Activated naive CD4-positive, alpha-beta T cell (primary cell): ENCODE measurements at places on chromosomes 2 and 18.

DNA sequence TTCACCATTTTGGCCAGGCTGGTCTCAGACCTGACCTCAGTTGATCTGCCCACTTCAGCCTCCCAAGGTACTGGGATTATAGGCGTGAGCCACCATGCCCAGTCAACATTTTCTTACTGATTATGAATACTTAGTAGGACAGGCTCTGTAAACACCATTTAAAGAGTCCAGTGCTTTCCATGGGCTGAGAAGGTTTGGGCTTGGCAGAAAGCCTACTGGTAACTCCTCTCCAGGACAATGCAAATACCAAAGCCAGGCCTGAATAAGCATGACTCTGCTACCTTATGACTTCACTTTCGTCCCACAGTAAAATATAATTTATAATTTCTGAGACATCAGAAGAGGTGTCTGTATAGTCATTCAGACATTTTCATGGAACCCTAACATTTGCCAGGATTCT lies 60.2 kb upstream of the FAM117B start:
- no peak for DNase-seq

DNA sequence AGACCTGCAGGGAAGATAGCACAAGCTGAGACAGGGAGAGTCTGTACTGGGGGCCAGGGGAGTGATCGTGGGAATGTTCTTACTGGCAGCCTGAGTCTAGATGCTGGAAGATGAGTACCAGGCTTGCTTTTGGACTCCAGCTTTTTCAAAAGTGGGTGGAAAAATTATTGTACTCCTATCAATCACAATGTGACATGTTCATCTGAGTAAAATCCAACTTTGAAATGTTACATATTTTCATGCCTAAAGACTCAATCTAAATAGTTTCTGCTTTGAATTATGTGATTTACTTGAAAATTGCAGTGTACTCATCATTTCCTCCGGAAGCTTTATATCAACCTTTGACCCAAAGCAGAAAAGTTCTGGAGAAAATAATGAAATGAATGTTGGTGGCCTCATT lies 49.7 kb upstream of the ST3GAL5 start:
- no peak for DNase-seq

DNA sequence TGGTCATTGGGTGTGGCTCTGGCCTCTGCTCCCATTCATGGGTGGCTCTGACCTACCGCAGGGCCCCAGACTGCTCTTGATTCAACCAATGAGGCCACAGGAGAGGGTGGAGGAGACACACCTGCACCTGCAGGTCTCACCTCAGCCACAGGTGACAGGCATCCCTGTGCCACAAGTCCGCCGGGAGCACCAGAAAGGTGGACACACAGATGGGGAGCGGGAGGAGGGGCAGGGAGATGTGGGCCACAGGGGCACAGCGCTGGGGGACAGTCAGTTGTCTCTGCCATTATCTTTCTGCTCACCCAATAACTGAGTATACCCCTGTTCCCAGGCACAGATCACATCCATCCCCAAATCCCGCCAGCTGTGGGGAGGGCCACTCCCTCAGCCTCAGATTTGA lies 189.1 kb upstream of the SALL3 start:
- DNase-seq = no peak

- DNase-seq = no peak
Observed at GRCh38 chr2:84456156-84456555, 2.9 kb downstream of the SUCLG1 start.

DNA sequence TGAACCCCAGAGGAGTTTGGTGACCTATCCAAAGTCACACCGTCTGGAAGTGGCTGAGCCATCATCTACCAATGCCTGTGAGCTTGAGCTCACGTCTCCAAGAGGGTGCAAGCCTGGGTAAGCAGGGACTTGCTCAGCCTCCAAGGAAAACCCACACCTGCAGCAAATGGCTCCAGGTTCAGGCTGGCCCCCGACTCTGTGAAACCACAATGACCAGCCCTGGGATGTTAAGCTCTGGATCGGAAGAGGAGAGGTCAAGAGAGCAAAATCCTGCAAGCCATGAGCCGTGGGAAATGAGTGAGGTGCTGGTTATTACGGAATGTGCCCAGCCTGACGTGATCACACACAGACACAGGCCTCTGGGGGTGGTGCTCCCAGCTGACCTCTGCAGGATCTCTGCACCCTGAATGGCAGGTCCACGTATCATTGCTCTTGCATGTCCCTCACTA lies 94.1 kb upstream of the OTOS start:
- no peak for DNase-seq

GRCh38 chr2:109032229-109032820 lies 43.3 kb upstream of the EDAR start:
- peak; percentile 56 for DNase-seq

DNA sequence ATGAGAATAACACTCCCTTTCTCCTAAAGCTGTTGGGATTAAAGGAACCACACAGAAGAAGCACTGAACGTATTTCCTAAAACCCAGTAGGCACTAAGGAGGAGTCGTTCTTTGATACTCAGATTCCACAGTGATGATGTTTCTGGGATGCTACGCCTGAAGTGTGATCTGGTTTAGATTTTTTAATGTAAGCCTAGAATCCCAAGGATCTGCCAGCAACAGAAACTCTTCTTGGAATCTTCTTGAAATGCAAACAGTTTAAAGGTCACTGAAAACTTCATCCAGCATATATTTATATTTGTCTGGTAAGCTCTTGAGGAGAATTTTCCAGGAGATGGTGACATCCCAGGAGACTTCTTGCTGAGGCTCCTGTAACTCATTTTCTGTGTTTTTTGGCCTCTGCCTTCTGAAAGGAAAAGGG lies 247.6 kb upstream of the TRIB2 start:
- no peak for DNase-seq

- no peak for DNase-seq
Observed at GRCh38 chr2:78780864-78781583, 244.5 kb upstream of the REG3G start.

DNA sequence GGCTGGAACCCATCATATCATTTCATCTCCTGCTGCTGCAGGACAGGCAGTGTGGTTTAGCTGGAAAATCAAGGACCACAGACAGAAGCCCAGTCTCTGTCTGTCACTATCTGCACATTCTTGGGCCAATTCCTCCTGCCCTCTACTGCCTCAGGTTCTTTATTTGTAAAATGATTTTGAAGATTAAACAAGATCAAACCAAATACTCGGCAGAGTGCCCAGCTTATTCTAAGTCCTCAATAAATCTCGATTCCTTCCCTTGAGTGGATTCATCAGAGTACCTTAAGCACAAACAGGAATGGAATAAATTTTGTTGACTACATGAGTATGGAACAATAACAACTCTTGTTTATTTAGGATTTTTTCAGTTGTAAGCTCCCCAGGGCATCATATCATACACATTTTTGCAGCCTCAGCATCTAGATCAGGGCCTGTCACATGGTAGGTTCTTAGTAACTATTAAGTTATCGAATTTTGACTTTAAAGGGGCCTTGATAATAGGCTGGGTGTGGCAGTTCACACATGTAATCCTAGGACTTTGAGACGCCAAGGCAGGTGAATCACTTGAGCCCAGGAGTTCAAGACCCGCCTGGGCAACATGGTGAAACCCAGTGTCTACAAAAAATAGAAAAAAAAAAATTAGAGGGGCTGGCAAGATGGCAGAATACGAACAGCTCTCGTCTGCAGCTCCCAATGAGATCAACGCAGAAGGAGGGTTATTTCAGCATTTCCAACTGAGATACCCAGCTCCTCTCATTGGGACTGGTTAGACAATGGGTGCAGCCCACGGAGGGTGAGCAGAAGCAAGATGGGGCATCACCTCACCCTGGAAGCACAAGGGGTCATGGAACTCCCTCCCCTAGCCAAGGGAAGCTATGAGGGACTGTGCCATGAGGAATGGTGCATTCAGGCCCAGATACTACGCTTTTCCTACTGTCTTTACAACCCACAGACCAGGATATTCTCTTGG lies 11.1 kb downstream of the RHOB start:
- no peak for DNase-seq
